ENCODE measurements at places on chromosomes 16 and 17.
A peak's percentile ranks its signal among the peaks of the same experiment; 100 is the strongest.

GRCh38 chr16:51151961-51152663 lies 1.0 kb upstream of the SALL1 start:
- DNase-seq, result no peak

- DNase-seq, result no peak
These were observed 309.4 kb upstream of the XYLT1 start for GRCh38 chr16:17780181-17780580.

DNA sequence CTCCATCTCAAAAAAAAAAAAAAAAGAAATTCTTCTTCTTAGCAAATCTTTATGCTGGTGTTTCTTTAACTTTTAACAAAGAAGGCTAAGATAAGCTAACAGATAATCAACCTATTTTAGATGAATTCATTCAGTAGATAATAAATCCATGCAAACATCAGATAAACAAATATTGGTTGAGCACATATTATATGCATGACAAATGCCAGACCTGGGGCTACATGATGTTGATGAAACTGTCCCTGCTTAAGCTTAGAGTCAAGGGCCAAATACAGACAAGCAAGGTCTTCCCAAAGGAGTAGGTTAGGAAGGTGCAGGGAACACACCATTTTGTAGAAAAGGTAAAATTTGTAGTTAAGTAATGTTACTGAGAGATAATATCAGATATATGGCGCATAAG lies 6.7 kb upstream of the MAP2K6 start:
- DNase-seq, result no peak

- no peak for DNase-seq
These were observed 512.4 kb downstream of the HS3ST4 start for GRCh38 chr16:26204138-26204537.

- no peak for DNase-seq
These were observed 33.3 kb downstream of the RANBP10 start for GRCh38 chr16:67773099-67773498.

- DNase-seq, result no peak
These were observed 2.5 kb upstream of the ABCC12 start for GRCh38 chr16:48158296-48158695.

- DNase-seq, result peak; percentile 71
These were observed 9.2 kb upstream of the PRKCB start for GRCh38 chr16:23826528-23827045.

DNA sequence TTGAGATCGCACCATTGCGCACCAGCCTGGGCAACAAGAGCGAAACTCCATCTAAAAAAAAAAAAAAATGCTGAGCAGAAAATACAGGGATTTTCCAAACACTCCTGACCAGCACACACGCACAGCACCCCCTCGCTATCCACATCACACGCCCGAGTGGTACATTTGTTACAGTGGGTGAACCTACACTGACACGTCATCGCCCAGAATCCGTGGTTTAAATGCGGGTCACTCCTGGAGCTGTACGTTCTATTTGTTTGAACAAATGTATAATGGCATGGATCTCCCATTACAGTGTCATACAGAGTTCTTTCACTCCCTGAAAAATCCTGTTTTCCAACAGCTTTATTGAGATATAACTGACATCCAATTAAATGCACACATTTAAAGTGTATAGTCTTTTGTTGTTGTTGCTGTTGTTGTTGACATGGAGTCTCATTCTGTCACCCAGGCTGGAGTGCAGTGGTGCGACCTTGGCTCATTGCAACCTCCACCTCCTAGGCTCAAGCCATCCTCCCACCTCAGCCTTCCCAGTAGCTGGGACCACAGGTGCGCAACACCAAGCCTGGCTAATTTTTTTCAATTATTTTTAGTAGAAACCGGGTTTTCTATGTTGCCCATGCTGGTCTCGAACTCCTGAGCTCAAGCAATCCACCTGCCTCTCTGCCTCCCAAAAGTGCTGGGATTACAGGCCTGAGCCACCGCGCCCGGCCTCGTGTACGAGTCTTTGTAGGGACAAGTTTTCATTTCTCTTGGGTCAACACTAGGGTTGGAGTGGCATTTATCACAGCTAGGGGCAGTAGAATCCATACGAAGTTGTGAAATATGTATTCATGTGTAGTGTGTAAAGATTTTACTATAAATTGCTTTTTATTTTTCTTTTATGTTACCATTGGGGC lies 4.4 kb upstream of the CARHSP1 start:
- DNase-seq, result peak; percentile 44

DNA sequence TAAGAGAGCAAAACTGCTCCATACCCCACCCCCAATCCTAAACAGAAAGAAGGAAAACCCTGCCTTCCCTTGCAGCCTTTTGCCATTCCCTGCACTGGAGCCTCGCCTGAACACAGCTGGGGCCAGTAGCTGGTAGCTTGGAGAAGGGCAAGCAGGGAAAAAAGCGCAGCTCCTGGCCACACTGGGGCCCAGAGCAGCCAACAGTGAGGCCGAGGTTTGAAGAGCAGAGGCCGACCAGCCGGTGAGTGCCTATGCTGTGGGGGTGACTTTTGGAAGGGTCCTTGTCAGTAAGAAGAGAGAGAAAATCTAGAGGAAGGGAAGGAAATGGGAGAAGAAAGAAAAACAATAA lies 3.2 kb upstream of the HOXB9 start:
- no peak for DNase-seq

GRCh38 chr16:23874613-23875294 lies 39.0 kb downstream of the PRKCB start:
- no peak for DNase-seq

- DNase-seq, result no peak
These were observed 375.7 kb upstream of the CDH11 start for GRCh38 chr16:65497571-65497970.

DNA sequence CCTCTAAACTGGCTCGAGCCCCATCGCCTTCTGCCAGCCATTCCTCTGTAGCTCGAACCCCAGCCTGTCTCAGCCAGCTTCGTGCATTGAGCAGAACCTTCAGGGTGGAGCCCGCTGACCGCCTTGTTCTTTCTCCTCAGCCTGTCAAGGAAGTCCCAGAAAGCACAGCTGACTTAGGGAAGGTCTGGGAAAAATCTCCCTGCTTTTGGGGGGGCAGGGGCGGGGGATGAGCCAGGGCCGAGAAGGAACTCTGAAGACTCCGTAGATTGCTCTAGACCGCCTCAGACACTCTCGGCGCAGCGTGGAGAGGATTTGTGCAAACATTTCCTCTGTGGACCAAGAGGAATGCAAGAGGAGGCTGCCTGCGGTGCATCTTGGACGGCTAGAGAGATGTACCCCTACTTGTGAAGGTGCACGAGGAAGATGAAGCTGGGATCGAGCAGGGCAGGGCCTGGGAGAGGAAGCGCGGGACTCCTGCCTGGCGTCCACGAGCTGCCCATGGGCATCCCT lies at the start of gene GLP2R:
GLP2R (plus strand) TSS at position 284 of the 510 bp plus-strand sequence; CDS start at position 424, 140 bp downstream.
- DNase-seq, result no peak

GRCh38 chr17:13491916-13492736 lies 109.6 kb downstream of the HS3ST3A1 start:
- no peak for DNase-seq

- no peak for DNase-seq
These were observed 42.5 kb upstream of the ASIC2 start for GRCh38 chr17:33335491-33336173.

DNA sequence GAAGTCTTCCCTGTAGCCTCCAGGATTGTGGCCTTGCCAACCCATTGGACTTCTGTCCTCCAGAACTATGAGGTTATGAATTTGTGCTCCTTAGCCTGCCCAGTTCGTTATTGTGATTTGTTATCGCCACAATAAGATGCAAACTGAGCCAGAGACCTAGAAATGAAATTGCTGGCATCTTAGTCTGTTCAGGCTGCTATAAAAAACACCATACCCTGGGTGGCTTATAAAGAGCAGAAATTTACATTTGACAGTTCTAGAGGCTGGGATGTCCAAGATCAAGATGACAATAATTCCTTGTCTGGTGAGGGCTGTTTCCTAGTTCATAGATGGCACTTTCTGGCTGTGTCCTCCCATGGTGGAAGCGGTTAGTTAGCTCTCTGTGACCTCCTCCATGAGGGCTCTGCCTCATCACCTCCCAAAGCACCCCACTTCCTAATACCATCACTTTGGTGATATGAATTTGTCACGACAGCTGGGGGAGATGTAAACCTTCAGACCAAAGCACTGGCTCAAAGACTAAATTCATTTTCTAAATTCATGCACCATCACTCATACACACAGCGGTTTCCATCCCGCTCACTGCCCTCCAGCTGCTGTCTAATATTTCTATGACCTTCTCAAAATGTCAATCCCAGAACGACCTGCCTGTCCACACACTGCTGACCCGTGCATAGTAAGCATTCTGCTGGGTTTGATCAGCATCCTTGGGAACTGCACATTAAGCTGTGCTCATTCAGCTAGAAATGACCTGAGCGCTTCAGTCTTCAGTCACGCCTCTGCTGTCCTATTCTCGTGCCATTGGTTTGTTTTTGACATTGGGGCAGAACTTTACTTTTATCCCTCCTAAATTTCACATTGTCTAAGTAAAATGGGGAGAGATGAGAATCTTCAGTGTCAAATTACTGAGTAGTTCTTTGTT lies 36.6 kb downstream of the GINS3 start:
- no peak for DNase-seq

DNA sequence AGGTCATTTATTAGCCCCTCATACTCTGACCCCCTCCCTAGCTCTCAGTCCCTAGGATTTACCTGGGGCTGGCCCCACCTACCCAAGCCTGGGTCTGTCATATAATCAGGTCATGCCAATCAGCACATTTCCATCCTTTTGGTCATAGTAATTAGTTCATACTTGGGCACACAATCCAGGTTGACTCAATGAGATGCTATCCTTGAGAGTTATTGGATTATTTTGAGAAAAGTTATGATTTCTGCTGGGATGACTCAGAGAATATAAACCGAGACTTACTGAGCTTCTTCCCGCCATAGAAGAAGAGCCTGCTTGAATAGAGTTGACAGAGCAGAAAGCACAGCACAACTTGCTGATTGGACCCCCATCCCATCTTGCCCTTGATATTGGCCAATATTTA lies 331.5 kb downstream of the CBLN1 start:
- DNase-seq, result no peak

DNA sequence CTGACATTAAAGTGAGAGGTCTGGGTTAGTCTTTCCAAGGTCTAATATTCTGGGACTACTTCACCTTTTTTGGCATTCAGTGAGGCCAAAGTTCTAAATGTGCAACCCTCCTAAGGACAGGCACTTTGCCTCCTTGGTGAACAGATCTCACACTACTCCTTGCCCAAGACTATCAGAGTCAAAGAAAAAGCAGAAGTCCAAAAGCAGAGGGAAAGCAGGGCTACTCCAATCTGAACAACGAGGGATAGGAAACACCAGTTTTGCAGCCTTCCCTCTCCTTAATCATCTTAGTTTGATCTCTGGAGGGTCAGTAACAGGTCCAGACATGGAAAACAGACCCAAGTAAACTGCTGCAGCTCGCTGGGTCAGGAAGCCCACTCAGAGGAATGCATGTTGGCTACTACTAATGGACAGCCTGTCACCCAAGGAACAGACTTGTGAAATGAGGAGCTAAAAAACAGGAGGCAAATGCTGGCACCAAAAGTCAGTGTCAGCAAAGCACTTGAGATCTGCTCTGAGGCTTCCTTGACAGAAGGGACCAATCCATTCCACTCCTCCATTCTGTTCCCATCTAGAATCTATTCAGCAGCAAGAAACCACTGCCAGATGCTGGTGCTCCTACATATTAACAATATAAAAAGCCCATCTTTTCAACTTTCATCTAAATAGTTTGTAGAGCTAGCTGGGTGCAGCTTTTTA lies 29.9 kb downstream of the DCUN1D3 start:
- no peak for DNase-seq

- DNase-seq, result no peak
These were observed 8.2 kb downstream of the CES2 start for GRCh38 chr16:66943426-66944053.

DNA sequence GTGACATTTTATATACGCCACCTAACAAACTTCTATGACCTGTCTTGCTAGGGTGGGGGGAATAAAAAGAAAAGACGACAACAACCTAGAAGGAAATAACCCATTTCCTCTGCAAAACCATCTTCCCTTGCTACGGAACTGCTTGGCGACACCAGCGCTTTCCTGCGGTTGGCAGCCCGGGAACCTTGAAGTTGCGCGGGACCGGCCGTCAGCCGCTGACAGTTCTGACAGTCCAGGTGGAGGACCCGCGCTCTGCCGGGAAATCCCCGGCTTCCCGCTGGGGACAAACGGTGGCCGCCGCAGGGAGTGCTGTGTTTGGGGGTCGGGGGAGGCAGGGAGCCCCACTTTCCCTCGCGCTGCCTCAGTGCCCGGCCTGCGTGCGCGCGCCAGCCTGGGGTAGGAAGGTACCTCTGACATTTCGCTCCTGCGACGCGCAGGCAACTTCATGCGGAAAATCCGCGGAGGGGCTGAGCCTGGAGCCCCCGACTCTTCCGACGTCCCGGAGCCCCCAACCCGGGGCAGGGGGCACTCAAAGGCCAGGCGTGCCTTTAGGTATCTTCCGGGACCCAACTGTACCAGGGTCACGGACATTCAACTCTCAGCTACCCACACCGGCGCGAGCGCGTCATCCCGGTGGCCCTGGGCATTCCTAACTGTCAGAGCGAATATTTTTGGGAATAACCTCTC lies 516 bp downstream of the SLC16A6 start:
- peak; percentile 79 for DNase-seq

DNA sequence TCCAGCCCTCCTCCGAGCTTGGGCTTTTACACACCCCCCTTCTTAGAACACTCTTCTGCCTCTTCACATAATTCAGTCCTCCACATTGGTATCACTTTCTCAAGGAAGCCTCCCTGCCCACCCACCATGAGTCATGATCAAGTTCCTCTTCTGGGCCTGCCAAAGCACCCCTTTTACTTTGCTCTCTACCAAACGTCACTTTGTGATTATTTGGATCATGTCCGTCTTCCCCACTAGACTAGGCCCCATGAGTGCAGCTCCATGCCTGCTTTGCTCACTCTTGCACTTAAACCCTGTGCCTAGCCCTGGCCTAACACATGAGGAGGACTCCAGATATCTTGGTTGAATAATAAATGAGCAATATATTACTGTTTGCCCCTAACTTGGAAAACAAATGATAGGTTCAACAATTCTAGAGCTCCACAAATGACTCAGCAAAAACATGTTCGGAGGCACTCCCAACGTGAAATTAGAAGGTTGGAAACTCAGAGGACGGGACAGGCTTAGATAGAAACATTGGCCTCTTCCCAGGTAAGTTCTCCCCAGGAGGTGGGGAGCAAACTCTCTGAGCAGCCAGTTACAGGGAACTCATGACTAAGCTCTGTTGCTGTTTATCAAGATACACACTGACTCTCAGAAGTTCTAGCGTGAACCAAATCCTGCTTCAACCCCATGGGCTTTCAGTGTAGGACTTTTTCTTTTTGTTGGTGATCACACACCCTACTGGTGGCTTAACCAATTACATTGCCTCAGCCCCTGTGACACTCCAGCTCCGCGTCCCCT lies 28.3 kb downstream of the G6PC1 start:
- peak; percentile 87 for DNase-seq

DNA sequence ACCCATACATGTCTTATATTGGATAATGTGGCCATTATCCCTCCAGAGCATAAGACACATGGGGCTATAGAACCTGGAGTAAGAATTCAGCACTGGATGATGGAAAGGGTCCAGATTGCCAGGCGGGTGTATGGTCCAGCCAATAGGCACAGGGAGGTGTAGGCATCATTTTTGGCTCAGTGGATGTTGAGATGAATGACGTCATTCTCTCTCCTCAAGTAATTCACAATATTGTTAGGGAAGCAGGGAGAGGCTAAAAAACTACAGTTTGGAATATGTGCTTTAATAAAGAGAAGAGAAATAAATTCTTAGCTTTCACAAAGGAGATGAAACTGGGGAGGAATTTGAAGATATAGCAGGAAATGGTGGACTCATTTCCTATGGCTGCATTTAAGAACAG lies 461.1 kb upstream of the GOT2 start:
- DNase-seq, result no peak
